Astrocyte (in vitro differentiated cells and primary cell): ENCODE measurements at places on chromosomes 3 and 15. TPM values are rescaled to one million over a fixed set of nuclear protein-coding genes. Genes with fewer than 3 reads are reported as not detected.

DNA sequence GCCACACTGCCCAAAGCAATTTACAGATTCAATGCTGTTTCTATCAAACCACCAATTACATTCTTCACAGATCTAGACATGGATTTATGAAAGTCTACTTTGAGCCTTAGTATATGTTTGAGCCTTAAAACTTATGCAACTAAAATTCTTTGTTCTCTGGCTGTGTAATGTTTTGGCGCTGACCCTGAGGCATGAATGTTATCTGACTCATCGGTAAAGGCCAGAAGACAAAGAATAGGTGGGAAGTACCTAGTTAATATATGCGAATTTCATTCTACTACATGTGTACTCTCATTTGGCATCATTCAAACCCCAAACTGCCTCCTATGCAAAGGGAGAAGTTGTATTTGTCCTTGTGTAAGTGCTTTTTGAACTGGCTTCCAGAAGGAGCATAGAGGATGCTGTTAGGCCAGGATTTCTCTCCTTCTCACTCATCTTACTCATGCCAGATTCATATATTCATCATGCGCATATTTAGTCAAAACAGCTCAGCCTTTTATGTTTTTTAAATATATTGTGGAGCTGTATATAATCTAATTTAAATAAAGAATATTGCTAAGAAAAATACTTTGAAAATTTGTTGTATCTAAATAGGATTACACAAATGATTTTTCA lies 204.2 kb downstream of the NFKBIZ start:
- no peaks in the 10 kb centered on the region for H3K27me3 ChIP-seq
- H3K27ac ChIP-seq: peak overlapping the region; percentile 7
- no peak overlapping the region for H3K4me3 ChIP-seq
- peak; percentile 80 for DNase-seq
- H3K4me1 ChIP-seq: peaks cover 3% of the 10 kb centered on the region
- no peaks in the 10 kb centered on the region for H3K36me3 ChIP-seq

DNA sequence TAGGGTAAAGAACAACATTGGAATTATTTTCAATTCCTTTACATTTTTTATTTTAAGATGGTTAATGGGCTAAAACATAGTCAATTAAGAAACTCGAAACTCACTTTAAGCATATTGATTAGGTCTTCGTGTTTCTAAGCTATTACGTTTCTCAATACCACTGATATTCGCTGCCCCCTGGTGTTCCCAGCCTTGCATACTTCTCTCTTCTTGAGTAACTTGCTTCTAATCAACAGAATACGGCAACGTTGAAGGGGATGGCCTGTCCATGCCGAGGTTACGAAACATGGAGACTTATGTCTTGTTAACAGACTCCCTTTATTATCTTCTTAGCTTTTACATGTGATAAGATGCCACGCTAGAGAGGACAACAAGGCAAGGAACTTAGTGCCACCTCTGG lies 43.6 kb downstream of the ROBO1 start:
- H3K4me1 ChIP-seq: no peaks in the 10 kb centered on the region
- no peak for DNase-seq
- no peaks in the 10 kb centered on the region for H3K36me3 ChIP-seq
- no peak overlapping the region for H3K27ac ChIP-seq

DNA sequence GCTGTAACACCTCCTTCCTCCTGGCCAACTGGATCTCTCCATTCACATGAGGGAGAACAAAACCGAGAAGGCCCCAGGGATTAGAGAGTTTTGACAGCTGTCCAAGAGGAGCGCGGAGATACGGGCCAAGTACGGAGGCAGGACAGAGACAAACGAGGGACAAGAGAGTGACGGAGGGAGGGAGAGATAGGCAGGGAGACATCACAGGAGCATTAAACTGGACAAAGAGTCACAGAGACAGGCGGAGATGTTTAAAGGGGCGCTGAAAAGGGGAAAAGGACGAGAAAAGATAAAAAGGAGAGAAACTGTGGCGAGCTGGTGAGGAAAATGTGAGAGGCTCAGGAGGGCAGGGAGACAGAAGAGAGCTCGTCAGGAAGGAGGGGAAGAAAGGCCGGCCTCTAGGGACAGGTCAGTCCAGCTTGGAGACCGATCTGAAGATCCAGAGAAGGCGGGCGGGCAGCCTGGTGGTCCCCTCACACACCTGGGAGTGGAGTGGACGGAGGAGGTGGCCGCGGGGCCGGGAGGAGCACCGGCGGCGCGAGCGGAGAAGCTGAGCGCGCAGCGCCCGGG lies 40.5 kb upstream of the ROPN1 start:
- H3K27me3 ChIP-seq: no peaks in the 10 kb centered on the region
- no peak for DNase-seq
- H3K27ac ChIP-seq: peak overlapping the region; percentile 44

- H3K4me1 ChIP-seq: peaks cover 27% of the 10 kb centered on the region
- no peaks in the 10 kb centered on the region for H3K36me3 ChIP-seq
- no peak for DNase-seq
- H3K4me3 ChIP-seq: peak overlapping the region; percentile 90
- H3K27me3 ChIP-seq: no peaks in the 10 kb centered on the region
Observed at GRCh38 chr3:152267831-152268554, 736 bp upstream of the MBNL1 start.

GRCh38 chr15:29938361-29939335 lies 116.4 kb upstream of the TJP1 start:
- H3K27ac ChIP-seq: peak overlapping the region; percentile 15
- peaks cover 26% of the 10 kb centered on the region for H3K4me1 ChIP-seq
- H3K4me3 ChIP-seq: no peak overlapping the region
- DNase-seq: no peak
- H3K36me3 ChIP-seq: no peaks in the 10 kb centered on the region

The DUOXA2 gene
- not detected in 2 replicates for total RNA-seq

The SCAMP5 gene
- 18.7 and 23.1 TPM in 2 replicates for total RNA-seq

The PARP3 gene
- total RNA-seq: 4.6 and 4.8 TPM in 2 replicates
